ENCODE measurements at places on chromosomes 2 and 18.

- DNase-seq: no peak
Measured at GRCh38 chr2:128380061-128380889, 61.6 kb upstream of the HS6ST1 start.

DNA sequence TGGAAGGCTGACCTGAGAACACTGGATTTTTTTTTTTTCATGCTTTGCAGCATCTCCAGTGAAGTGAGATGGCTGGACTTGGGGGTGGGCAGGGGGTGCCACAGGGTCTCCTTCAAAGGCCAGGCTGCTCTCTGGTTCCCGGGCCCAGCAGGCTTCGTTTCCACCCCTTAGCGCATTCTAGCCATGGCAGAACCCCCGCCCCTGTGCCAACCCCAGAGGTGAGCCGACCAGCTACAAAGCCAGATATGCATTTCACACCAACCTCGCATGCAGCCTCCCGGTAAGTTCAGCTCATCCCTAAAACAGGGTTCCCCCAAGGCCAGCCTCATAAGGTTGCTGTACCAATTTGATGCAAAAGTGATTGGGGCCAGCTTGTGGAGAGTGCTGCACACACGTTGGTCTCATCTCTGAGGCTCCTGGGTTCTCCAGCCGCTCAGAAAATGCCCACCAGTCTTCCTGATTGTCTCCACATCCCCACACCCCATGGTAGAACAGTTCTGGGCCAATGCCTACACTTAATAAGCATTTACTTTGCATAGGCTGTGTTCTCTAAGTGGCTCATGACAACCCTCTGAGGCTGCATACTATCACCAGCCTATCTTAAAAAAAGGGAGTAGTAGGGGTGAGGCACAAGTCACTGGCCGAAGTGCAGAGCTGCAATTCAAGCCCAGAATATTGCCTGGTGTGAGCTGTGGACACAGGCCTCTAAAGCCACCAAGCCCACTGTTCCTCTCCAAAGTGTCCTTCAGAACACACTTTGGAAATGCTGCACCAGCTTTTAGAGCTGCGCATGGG lies 23.3 kb downstream of the SMAD7 start:
- DNase-seq: no peak

DNA sequence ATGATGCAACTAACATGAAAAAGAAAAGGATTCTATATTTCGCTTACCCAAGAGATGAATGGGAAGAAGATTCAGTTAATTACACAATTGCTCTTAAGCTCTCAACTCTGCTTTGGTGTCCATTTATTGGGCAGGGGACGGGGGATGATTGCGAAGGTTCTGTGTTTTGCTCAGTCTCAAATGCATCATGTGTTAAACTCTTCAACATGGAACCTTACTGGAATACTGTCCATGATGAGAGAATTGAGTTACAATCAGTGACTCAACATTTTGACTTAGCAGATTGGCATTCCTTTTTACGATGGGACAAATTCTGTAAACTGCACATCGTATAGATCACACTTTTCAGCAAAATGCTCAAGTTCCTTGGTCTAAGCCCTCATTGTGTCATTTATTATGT lies 135.6 kb downstream of the RBMS1 start:
- DNase-seq: no peak

DNA sequence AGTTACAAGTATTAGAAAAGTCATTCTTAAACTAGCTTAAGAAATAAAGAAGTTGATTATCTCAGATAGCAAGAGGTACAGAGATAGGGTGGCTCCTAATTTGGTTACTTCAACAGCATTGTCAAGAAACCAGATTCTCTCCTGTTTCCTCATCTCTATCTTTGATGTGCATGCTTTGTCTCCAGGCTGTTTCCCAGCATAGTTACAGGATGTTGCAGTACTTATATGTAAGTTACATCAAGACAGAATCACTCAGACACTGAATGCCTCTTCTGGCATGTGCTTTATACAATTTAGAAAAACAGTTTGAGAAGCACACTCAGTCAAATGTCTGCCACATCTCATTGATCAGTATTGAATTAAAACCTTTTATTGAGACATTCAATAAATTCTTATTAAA lies 189.5 kb upstream of the UBE2E3 start:
- no peak for DNase-seq

GRCh38 chr2:64243081-64244036 lies 99.1 kb upstream of the PELI1 start:
- no peak for DNase-seq

DNA sequence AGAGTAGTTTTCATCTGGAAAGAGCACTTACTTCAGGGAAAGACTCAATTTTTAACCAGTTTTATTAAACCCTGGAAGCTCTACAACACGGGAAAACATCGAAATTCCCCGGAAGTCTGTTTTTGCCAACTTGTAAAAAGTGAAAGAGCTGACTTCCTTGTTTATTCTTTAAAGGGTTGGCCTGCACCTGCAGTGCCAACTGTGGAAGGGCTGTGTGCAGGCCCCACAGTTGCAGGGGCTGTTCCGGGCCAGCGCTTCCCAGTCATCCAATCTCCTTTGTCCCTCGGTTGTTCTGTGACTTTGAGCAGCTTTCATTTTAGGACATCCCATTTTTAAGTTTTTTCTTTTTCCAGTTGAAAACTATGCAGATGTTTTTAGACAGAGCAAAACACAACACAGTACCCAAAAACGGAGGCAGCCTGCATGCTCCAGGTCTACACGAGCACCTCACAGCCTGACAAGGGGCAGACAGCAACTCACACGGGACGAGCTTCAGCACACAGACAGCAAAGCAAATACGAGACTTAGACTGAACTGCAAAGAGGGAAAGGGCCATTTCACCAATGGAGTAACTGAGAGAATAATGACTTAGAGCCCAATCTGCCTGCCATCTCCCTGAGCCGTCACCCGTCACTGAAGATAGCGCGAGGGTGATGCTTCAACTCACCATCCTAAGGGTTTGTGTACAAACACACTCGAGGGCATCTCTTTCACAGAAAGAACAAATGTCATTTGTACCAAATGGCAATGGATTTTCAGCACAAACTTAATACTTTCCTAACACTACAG lies 70.6 kb downstream of the EMILIN2 start:
- no peak for DNase-seq

DNA sequence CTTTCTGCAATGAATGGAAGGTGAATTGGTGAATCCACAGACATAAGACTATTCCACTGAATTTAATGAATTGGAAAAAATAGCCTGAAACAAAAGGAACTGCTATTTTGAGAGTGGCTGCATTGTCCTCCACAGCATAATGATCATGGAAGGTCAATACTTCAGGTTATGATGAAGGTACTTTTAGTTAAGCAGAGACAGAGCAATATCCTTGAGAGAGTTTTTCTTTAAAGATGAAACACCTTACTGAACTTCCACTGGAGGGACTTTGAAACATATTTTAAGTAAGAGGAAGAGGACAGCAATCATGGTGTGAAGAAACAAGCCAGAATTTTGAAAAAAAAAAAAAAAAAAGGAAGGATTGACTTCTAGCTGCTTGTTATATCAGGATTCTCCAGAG lies 68.8 kb upstream of the DPP10 start:
- no peak for DNase-seq

DNA sequence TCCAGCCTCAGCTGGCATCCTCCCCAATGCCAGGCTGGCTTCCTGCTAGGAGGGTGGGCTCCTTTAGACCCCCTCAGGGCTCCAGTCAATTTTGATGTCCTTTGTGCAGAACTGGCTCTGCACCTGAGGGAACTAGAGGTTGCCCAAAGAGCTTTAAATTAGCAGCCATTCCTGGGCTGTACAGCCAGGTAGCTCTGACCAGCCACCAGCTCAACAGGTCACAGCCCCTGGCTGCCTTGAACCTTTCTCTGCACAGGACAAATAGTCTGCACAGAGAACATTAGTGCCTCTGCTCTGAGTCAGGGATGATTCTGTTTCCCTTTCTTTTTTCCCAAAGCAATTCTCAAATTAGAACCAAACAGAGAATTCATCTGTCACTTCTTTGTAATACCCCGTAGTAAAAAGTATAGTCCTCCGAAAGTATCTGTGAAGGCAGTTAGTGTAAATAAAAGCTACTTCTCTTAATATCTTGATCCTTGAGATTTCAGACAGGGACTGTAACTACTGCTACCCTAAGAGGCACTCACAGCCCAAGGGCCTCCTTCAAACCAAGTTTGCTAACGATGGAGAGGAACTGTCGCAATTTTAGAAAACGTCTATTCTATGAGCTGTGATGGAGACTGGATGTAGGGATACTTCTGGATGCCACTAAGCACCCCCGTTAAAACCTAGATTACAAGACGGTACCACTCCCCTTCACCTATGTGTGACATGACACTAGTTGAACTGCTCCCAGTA lies 3.0 kb downstream of the TTC32 start:
- no peak for DNase-seq

DNA sequence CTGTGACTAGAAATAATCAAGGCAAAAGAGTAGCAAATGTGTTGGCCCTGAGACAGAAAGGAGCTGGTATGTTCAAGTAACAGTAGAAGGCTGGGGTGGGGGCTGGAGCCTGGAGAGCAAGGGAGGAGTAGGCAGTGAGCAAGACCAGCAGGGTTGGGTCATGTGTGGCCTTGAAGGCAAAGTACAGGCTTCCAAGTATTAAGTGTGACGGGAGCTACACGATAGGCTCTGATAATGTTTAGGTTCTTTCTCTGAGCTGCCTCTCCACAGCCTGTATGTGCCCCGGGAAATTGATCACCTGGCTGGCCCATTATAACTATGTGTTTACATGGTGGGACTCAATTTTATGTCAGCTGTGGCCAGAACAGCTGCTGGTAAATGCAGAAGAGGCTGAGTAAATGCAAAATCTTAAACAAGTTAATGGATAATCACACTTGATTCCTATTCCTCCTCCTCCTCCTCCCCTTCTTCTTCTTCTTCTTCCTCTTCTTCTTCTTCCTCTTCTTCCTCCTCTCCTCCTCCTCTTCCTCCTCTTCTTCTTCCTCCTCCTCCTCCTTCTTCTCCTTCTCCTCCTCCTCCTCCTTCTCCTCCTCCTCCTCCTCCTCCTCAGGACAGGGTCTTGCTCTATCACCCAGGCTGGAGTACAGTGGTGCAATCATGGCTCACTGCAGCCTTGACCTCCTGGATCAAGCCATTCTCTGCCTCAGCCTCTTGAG lies 9.3 kb downstream of the IL1F10 start:
- DNase-seq: no peak

DNA sequence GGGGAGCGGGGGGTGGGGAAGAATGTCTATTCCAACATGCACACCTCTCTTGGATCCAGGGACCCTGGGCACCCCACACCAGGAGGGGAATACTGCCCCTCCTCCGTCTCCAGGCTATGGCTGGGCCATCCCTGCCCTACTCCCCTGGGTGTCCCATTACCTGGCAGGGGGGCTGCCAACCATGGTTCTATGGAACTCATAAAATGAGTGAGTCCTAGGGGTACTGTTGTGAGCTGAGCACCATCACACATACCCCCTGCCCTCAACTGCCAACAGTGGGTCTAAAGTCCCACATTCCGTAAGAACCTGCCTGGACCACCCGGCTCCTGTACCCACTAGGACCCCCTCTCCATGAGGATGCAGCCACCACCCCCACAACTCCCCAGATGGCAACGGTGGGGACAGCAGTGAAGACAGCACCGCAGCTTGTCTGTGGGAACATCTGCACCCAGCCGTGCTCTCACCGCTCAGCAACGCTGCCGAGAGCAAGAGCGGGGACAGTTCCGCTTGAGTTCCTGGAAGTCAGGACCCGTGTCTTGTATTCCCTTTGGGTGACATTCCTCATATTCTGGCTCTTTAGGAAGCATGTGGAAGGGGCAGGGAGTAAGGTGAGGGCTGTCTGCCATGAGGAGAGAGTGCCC lies 41.5 kb downstream of the BIN1 start:
- DNase-seq: no peak

DNA sequence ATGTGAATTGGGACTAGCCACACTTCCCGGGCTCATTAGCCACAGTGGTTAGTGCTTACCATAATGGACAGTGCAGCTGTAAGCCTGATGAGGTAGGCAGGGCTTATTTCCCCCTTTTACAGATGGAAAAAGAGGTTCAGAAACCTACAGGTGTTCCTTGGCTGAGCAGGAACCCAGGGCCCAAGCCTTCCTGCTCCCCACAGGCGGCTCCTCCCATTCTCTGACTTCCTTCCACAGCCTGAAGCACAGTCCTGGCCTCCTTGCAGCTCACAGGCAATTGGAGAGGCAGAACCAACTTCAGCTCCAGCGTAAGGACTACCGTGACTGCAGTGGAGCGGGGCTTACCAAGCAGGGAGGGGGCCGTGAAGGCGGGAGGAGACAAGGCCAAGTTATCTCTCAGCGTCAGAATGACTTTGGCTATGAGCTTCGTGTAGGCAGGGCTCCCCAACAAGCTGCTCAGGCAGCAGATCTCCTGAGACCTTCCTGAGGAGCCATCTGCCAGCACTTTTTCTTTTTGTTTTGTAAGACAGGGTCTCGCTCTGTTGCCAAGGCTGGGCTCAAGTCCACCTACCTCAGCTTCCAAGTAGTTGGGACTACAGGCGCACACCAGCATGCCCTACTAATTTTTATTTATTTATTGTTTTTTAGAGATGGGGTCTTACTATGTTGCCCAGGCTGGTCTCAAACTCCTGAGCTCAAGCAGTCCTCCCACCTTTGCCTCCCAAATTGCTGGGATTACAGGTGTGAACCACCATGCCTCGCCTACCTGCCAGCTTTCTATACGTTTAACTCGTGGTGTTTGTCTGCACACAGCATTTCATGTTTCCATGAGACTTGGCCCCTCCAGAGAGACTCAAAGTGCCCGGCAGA lies 34.2 kb upstream of the NT5DC4 start:
- DNase-seq: no peak

GRCh38 chr2:100568989-100569388 lies 6.2 kb downstream of the PDCL3 start:
- no peak for DNase-seq

DNA sequence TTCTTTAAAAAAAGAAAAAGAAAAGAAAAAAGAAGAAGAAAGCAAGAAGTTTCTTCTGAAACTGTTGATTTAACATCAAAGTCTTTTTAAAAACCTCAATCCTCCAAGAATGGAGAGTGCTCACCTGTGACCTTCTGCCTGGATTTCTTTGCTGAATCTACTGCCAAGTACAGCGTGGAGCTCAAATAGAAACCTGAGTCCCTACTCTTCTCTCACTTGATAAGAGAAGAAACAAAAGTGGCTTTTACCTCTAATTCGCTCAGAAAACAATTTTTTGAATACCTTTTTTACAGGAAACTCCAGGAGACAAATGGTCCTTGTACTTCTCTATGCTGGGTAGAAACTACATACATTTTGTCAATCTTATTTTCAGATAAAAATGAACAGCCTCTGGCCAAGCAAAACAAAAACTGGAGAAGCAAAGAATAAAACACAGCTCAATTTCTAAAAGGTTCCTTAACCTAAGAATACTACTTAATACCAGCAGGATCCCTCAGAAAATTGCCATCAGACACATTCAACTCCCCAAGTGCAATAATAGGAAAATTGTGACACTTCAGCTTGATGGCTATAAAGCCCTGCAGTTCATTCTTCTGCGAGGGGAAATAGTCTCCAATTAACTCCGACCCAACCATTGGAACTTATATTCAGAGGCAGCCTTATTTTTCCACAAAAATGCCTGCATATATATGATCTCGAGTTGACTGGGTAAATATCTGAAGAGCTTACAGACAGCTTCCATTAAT lies 85.8 kb downstream of the GRB14 start:
- no peak for DNase-seq

- DNase-seq: peak; percentile 21
Measured at GRCh38 chr2:238970553-238971081, 122.7 kb downstream of the TWIST2 start.

GRCh38 chr2:12716032-12716281 lies 779 bp upstream of the TRIB2 start:
- DNase-seq: peak; percentile 46

All from stimulated activated CD8-positive, alpha-beta memory T cell treated with anti-CD3 and anti-CD28 coated beads, Interleukin-15, amount 100 ng/mL, for 24 hours (primary cell).